ENCODE measurements at places on chromosomes 4 and X.

- no peak for DNase-seq
Observed at GRCh38 chrX:71935476-71935875, 24.8 kb downstream of the NHSL2 start.

GRCh38 chr4:176794151-176794550, 1.4 kb upstream of the VEGFC start:
- DNase-seq, result no peak

DNA sequence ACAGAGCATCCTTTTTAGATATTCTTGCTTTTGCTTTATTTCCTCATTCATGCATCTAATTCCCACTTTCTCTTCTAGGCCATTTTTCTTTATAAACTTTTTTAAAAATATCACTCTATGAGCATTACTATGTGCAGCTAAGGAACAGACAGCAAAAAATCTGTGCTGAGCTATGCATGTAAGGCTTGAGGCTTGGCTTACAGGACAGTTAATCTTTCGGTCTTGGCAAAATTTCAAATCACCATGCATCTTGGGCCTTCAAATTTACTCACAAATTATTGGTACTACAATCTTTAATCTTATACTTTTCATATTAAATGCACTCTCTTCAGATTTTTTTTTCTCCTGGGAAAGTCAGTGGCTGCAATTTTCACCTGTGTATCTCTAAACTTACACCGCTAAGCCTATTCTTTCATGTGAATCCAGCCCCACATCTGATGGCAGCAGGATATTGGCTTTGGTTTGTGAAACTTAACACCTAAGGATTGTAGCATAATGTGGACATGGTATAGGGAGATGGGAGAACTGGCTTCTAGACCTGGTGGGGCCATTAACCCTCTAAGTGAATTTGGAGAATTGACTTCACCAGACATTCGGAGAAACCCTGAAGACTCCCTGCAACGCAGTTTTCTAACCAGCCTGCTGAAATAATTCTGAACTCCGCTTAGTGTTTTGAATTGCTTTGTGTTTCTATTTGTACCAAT, 278.3 kb downstream of the SPRY1 start:
- DNase-seq, result no peak

DNA sequence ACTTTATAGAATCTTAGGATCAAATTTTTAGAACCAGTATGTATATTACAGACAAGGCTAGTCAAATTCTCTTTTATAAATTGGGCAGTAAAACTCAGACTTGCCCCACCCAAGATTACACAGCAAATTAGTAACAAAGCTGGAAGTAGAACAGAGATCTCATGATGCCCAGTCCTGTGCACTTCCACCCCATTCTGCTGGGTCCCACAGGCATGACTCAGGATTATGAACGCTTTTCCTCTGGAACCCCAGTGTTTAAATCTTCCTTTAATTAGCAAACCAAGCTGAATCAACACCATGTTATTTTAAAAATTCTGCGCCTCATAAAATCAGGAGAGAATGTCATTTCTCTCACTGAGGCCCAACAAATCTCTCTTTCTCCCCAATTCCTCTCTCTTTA, 1.5 kb upstream of the IL13RA2 start:
- DNase-seq, result no peak

GRCh38 chrX:72368796-72369195, 63.1 kb upstream of the CITED1 start:
- no peak for DNase-seq

DNA sequence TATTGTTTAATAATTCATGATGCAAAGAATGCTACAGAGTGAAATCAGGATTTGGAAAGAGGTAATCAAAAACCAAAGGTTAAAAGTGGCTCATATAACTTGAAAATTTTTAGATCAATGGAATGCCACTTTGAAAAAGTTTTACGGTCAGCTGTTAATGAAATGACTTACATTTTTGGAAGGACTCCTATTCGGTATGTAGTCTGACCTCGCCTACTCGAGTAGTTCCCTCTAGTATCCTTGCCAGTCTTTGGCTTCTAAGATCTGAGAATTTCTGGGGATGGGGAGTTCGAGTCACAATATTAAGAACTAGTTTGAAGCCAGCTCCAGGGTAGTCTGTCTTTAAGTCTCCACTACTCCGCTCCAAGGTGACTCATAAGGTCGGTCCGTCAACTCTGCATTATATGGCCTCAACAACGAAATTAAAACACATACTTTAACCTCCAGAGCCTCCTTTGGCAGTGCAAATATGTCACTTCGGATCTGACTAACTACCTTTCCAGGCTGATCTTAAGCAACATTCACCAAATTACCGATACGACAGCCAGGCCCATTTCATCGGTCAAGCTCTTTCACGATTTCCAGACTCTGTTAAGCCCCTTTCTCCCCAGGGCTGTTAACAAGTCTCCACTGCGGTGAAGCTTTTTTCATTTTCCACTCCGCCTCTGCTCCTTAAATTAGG, 733 bp upstream of the NAA15 start:
- DNase-seq, result no peak

DNA sequence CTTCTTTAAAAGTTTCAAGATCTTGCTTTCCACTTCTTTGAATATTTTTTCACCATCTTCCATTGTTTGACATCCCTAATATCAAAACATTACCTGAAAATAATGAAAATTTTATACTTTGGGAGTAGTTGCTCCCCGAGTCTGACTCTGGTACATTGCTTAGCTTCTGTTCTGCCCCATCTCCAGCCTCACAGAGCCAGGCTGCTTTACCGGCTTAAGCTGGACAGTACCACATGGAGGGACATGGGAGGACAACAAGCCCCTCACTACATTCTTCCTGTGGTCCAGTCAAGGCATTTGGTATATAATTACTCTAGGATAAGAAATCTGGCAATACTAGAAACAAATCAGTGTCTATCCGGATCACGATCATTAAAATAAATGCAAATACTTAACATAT, 60.2 kb downstream of the UGT8 start:
- no peak for DNase-seq

GRCh38 chrX:21756785-21757529, 959 bp downstream of the SMPX start:
- DNase-seq, result no peak

- DNase-seq, result no peak
Observed at GRCh38 chr4:156889616-156890594, 81.7 kb downstream of the PDGFC start.

- DNase-seq, result no peak
Observed at GRCh38 chr4:153787575-153787974, 1.3 kb downstream of the SFRP2 start.

GRCh38 chr4:26077756-26078155, 163.7 kb downstream of the SMIM20 start:
- DNase-seq, result no peak

GRCh38 chr4:97987019-97987648, 156.1 kb downstream of the STPG2 start:
- no peak for DNase-seq

- no peak for DNase-seq
Observed at GRCh38 chr4:152195888-152196287, 340.0 kb downstream of the FBXW7 start.

GRCh38 chr4:37732526-37733186, 46.5 kb upstream of the RELL1 start:
- DNase-seq, result no peak

GRCh38 chrX:153969904-153970356, 1.7 kb downstream of the HCFC1 start:
- DNase-seq, result no peak
